Peyer's patch (tissue), 4 donors: ENCODE measurements at places on chromosomes 13 and 19. TPM values are rescaled to one million over a fixed set of nuclear protein-coding genes. Genes with fewer than 3 reads are reported as not detected.

DNA sequence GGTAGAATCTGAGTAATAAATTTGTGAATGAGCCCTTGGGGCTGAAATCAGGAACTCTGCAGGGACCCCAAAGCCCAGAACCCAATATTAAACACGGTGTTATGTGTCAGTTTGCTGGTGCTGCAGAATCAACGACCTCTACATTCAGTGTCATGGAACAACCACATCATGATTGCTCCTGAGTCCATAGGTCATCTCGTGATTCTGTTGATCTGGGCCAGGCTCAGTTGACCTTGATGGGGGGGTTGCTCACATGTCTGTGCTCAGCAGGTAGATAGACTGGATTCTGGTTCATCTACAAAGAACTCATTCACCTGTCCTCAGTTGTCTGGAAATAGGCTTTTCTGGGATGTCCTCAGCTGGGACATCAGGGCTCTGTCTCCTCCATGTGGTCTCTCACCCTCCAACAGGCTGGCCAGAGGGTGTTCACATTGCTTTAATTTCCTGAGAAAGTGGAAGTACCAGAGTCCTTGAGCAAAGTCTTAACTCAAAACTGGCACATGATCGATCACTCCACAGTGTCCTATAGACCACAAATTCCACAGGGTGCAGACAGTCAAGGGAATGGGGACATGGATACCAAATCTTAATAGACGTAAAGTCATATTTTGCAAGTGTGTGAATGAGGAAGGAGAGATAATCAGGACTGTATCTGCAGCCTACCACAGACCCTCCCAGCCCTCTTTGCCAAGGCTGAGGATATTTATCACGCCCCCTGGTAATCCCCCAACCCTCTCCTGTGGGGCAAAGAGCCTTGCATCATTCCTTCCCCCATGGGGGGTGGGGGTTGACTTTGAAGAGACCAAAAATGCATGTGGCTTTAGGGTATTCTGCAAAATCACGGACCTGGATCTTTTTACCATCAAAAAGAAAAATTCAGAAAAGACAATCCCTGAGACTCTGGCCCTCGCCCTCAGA is 39.3 kb upstream of the IGFL1 start:
- no peak for DNase-seq

GRCh38 chr13:28410096-28410495 is 84.8 kb downstream of the FLT1 start:
- no peak for DNase-seq

Gene MTUS2
- total RNA-seq: 0.13 TPM

GRCh38 chr19:22625266-22626035 is 8.7 kb upstream of the ZNF492 start:
- no peak for DNase-seq

Gene TMPRSS9
- 0.85 TPM for total RNA-seq

- no peak for DNase-seq
Observed at GRCh38 chr13:29855784-29856183, 5.4 kb upstream of the UBL3 start.

Gene GTF2F2
- total RNA-seq: 13.7 TPM

Gene VSTM1
- not detected for total RNA-seq

Gene CCDC169
- not detected for total RNA-seq

GRCh38 chr19:18620902-18621301 is 8.2 kb downstream of the TMEM59L start:
- DNase-seq: no peak

GRCh38 chr19:46828484-46828883 is 22.2 kb downstream of the AP2S1 start:
- DNase-seq: no peak

GRCh38 chr13:109784590-109785140 is 1.7 kb downstream of the IRS2 start:
- no peak for DNase-seq

Gene C3
- 548 TPM for total RNA-seq

GRCh38 chr19:42122691-42123607 is 9.3 kb downstream of the POU2F2 start:
- no peak for DNase-seq

DNA sequence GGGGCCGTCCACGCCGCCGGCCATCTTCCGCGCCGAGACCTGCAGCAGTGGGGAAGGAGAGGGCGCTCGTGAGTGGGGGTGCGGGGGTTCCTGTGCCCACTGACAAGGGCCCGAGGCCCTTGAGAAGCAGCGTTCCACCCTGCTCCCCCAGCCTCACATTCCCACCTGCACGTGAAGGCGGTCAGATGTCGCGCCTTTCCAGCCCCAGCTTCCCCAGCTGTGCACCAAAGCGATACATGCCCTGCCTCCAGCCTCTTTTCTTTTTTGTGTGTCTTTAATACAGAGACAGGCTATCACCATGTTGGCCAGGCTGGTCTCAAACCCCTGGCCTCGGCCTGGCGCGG is 11.5 kb downstream of the ZBTB7A start:
- DNase-seq: no peak

GRCh38 chr13:101875717-101876393 is 423.4 kb downstream of the ITGBL1 start:
- no peak for DNase-seq

GRCh38 chr13:110687736-110688135 is 18.2 kb downstream of the CARS2 start:
- DNase-seq: no peak

Gene PSG3
- total RNA-seq: not detected

Gene ERICH6B
- not detected for total RNA-seq
